ENCODE measurements at places on chromosomes 1 and 21.

DNA sequence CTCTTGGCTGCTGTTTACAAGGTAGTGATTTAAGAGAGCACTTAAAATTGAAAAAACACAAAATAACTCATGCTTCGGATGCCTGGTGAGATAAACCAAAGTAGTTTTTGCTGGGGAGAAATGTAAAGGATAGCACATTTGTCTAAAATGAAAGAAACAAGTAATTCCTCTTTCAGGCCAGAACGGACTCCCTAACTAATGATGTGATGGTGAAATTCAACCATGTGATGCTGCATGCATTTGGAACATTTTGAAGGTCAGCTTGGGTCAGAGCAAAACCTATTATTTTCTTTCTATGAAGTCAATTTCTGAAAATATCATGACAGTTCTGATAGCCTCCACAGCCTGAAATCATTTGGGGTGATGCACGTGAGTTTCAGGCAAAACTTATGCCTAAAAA, 27.6 kb downstream of the NMNAT2 start:
- DNase-seq, result no peak

DNA sequence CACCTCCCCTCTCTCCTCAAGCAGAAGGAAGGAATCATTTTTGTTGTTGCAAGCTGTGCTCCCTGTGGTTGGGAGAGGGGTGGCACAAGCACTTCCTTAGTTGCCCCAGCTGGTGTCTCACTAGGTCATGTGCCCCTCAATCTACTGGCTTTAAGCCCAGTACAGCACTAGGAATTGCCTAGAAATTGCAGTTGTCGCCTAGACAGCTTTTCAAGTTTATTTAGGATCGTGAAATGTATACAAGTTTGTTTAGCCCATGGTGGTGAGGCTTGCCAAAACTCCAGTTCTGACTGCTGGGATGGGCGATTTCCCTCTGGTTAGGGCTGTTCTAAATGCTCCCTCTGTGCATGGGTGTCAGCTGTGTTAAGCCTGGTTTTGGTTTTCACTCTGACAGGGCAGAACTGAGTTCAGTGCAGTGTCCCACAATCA, 126.8 kb upstream of the ZNF644 start:
- DNase-seq, result peak; percentile 76

DNA sequence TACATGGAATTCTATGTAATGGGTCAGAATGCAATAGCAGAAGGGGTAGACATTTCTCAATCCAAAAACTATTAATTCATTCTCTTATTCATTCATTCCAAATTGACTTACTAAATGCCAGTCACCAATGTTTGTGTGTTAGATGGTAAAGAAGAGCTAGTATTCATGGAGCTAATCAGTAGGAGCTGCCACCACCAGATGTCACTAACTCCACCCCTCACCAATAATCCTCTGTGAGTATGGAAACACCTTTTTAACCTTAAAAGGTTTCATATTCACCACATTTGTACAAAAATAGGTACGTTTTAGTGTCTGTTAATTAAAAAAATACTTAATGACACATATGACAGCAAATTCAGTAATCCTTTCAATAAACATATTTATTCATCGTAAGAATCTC, 131.8 kb upstream of the PKN2 start:
- DNase-seq, result peak; percentile 5

- DNase-seq, result no peak
Observed at GRCh38 chr1:36944883-36945282, 89.4 kb downstream of the GRIK3 start.

DNA sequence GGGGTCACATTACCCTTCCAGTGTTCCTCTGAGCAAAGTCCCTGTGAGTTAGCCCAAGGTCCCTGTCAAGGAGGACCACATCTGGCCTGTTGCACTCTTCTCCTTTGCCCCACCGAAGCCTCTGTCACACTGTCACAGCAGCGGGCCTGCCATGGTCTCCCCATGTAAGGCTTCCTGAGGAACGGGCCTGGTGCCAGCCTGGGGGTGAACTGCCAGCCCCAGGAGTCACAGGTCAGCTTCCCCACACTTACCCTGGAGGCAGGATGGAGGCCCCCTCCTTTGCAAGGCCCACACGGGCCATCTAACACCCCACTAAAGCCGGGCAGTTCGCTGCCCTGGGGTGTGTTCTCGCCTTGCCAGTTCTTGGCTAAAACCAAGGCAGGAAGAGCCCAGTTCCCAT, 14.1 kb downstream of the TNFRSF1B start:
- no peak for DNase-seq

DNA sequence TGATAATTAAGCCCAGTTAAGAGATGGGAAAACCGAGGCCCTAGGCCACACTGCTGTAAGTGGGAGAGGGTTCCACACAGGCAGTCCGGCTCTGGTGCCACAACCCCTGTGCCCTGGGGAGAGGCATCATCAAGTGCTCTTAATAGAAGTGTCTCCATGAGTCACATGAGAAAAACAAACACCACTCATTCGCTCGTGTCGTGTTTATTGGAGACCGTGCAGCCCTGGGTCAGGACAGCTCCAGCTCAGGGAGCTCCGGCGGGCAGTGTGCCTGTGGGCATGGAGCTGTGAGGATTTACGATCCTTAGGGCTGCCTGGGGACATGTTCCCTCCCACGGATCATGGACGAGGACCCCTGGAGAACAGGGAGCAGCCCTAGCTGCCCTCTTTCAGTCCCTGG, 658.5 kb downstream of the AJAP1 start:
- DNase-seq, result no peak

GRCh38 chr1:85188530-85188929, 12.3 kb downstream of the SYDE2 start:
- DNase-seq, result no peak

GRCh38 chr1:115324649-115325420, 13.2 kb downstream of the NGF start:
- no peak for DNase-seq

DNA sequence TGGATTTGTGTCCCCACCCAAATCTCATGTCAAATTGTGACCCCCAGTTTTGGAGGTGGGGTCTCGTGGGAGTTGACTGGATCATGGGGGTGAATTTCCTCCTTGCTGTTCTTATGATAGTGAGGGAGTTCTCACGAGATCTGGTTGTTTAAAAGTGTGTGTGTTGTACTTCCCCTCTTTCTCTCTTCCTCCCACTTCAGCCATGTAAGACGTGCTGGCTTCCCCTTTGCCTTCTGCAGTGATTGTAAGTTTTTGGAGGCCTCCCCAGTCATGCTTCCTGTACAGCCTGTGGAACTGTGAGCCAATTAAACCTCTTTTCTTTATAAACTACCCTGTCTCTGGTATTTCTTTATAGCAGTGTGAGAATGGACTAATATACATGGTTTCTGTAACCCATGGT, 64.6 kb downstream of the RHOU start:
- peak; percentile 24 for DNase-seq

Measured in hematopoietic multipotent progenitor cell treated with erythropoietin and hydrocortisone succinate and interleukin-3 and kit ligand, for 4 days (in vitro differentiated cells).